ENCODE measurements at places on chromosomes 7 and 10.

DNA sequence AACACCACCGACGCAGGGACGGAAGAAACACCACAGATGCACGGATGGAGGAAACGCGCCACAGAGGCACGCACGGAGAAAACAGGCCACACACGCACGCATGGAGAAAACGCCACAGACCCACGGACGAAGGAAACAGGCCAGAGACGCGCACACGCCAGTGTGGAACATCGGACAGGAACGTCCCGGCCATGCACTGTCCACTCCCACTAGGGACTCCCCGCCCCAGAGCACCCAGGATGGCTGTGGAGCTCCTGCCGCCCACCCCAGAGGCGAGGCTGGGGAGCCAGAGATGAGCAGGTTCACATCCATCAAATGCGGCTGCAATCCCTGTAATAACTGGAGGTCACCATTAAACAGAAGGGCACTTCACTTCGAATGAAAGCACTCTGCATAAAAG is 17.3 kb downstream of the DIP2C start:
- no peak for DNase-seq

GRCh38 chr10:35971397-35971796 is 329.3 kb upstream of the FZD8 start:
- no peak for DNase-seq

- DNase-seq, result no peak
Measured at GRCh38 chr7:2441430-2442058, 34.7 kb downstream of the GRIFIN start.

- DNase-seq, result no peak
Measured at GRCh38 chr10:87547734-87548311, 43.1 kb downstream of the MINPP1 start.

DNA sequence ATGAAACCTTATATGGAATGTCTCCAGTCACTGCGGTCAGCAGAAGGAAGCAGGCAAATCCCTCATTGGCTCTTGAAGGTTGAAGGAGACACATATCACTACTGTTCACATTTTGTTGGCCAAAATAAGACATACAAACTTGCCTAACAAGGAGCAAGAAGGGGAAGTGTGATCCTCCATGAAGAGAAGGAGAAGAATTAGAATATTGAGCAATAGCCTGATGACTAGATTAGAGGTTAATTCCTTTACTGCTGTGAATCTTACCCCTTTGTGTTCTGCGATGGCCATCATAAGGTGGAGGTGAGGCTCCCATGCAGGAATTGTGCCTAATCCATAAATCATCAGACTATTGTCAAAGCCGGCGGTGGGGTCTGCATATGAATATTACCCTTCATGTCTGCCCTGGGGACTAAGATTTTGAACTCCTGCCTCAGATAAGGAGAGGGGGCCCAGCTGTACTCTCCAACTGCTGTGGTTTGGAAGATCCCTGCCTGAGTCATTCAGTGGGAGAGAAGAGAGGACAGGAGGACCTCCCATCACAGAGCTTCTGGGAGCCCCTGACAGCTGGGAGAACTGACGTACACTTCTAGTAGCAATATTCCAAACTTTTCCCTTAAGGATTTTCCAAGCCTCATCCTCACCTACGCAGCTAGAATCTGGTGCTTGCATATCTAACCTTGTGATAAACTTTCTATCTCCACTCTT is 398.5 kb downstream of the REEP3 start:
- DNase-seq, result no peak

DNA sequence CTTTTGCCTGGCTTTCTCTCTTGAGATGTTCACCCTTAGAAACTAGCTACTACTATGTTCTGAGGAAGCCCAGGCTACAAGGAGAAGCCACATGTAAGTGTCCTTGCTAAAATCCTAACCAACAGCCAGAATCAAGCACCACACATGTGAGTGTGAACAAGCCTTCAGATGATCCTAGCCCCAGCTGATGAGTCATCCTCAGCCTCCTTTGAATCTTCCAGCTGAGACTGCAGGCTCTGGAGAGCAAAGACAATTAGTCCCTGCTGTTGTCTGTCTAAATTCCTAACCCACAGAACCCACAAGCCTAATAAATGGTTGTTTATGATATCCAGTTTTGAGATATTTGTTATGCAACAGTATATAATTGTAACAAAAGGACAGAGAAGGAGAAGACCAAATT is 92.8 kb upstream of the TAC1 start:
- no peak for DNase-seq

- no peak for DNase-seq
Measured at GRCh38 chr7:149644754-149645153, 128.6 kb downstream of the ZNF467 start.

DNA sequence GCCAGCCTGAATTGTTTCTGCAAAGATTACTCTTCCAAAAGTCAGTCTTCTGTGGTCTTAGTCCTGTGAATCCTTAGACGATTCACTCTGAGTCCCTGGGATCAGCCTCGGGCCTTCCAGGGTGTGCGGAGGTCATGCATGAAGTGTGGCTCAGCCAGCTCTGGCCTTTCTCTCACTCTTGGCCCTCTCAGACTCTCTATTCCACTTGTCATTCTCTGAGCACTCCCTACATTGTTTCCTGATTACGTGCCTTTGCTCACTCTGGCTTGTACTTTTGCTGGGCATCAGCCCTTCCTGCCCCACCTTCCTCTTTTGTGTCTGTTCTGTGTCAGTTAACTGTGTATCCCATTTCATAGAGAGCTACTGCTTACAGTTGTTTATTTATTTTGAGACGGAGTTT is 36.0 kb downstream of the CCNY start:
- no peak for DNase-seq

GRCh38 chr7:80890426-80891258 is 28.2 kb downstream of the SEMA3C start:
- DNase-seq, result no peak

- no peak for DNase-seq
Measured at GRCh38 chr10:58547963-58548362, 35.3 kb downstream of the BICC1 start.

DNA sequence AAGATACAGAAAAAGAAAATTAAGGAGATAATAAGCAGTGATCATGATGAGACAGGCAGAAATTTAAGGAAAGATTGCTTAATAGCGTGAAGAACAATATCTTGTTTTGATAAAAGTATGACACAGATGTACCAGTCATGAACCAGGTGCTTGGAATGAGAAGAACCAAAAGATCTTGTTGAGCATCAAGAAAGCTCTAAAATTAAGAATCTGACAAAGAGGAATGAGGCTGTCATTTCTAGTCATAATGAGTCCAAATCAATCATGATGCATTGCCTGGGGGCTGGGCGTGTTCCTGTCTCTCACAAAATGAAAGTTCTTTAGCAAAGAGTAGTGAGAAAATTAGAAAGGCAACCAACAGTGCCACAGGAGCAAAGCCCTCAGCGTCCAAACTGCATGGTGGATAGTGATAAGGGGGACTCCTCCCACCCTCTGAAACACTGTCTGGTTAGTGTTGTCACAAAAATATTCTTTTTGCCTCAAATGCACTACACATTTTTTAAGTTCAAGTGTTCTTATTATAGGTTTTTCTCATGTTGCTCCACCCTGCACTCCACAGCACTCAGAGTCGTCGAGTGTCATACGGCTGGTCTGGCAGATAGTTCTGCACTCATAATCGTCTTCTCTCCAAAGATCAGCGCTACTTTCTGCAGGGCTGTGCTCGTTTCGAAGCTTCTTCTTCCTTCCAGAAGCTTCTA is 439.6 kb downstream of the TNS3 start:
- DNase-seq, result no peak

- no peak for DNase-seq
Measured at GRCh38 chr10:100184840-100185239, 989 bp downstream of the ERLIN1 start.

DNA sequence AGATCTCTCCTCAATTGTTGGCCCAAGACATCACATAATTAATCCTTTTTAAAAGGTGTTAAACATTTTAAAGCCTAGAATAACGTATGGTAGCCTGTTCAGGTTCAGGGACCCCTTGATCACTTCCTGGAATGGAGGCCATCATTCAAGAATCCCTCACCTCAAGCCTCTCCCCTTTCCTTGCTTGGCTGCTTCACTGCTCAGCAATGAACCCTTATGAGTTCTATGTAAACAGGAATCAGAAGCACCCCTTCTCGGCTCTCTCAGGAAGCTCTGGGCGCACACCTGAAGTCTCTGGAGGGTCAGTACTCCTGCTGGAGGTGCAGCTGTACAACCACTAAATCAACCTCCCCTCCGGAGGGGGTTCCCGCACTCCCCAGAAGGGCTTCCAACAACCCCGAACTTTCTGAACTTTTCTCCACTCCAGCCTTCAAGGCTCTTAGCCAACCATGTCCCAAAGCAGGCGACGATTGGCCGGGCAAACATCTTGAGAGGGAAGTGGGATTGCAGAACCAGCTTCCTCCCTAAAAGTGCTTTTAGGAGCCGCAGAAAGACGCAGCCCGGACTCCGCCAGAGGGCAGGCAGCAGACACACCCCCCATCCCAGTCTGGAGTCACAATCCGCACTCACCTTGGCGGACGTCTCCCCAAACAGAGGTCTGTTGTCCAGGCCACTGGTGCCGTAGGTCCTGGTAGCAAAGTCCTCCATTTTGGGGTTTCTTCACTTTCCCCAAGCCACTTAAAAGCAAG is 562 bp downstream of the TMEM243 start:
- peak; percentile 46 for DNase-seq

DNA sequence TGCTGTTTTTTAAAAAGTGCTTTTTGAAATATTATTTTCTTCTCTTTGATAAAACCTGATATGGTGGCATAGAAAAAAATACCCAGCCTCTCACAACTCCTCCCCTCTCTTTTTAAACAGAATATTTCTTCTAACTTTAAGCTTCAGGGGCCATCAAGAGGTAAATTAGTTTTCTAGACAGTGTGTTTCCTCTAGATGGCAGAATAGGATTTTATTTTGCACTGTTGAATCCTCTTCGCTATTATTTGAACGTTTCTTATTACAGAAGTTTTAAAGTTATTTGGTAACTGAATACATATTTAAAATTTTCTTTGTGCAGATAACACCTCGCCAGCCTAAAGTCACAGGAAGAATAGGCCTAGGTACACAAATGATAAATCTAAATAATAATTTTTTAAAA is 30.3 kb downstream of the ARL5B start:
- DNase-seq, result no peak

GRCh38 chr7:130099331-130099730 is 29.0 kb downstream of the KLHDC10 start:
- DNase-seq, result no peak

DNA sequence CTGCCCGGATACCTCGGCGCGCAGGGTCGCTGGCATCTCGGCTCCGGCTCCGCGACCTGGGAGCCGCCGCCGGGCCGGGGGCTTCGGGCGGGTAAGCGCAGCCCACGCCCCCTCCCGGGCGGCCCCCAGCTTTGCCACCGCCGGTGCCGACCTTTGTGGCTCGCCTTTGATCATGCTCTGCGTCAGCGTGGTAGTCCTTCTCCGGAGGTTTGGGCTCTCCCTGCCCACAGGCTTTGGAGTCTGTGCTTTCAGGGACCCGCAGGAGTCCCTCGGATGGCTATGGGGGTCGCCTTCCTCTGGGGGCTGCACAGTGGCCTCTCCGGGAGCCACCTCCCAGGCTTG is 7.3 kb downstream of the ATP6V1F start:
- no peak for DNase-seq

- DNase-seq, result no peak
Measured at GRCh38 chr10:8072211-8072610, 17.7 kb downstream of the GATA3 start.

DNA sequence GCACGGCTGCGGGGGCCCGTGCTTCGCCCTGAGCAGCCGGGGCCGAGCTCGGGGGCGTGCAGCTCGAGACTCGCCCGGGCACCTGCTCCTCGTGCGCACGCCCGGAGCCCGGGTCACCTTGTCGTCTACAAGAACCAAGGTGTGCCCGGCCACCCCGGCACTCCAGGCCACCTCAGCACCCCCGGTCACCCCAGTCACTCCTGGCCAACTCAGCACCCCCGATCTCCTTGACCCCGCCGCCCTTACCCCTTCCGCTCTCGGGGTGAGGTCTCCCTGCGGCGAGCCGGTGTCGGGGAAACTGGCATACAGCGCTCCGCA is 268 bp upstream of the IGFBP3 start:
- no peak for DNase-seq

DNA sequence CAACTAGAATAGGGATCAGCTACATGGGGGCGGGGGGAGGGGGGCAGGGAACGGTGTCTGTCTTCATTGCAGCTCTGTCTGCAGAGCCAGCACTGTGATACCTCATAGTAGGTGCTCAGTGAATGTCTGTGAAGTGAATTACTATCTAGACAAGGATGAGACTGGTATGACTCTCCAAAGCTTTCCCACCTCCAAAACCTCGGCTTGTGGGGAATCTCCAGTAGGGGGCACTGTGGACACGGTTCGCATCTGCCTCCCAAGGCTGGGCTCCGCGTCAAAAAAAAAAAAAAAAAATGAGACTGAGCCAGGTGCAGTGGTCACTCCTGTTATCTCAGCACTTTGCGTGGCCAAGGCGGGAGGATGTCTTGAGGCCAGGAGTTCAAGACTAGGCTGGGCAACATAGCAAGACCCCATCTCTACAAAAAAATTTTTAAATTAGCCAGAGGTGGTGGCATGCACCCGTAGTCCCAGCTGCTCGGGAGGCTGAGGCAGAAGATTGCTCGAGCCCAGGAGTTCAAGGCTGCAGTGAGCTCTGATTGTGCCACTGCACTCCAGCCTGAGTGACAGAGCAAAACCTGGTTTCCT is 9.6 kb downstream of the TRIM56 start:
- no peak for DNase-seq

DNA sequence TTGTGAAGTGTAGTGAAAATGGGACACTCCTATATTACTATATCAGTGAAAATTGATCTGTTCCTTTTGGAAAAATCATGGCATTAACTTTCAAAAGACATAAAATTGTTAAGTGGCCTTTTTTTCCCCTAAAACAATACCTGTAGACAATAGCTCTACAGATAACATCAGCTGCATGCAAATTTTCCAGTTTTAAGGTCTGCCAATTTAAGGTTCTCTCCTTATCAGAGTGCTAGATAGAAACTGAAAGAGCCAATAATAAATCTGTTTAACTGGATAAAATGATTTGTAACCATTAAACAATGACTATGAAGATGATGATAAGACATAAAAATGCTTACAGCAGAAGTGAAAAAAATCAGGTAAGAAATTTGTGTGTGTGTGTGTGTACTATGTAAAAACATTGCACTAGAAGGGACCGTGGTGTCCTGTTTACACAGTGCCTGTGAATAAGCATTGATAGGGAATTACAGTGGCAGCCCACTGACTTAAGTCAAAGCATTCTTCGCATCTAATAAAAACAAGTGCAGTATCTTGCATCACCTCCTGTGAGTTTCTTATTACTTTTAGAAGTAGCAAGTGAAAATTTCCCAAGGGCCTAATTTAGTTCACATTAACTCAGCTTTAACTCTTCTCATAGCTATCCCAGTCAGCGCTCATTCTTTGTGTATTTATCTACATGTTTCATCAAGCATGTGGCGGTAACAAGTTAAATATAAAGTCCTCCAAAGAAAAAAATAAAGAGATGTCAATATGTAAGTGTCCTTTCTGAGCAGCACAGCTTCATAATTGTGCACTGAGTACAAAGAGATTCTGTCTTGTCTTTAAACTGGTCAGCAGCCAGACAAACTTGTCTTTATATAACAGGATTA is 261.9 kb downstream of the ARL4A start:
- no peak for DNase-seq

- no peak for DNase-seq
Measured at GRCh38 chr7:32070406-32071360, at the start of gene PDE1C. Gene PDE1C, minus strand, starts transcription at chr7:32070407.

GRCh38 chr10:93718937-93719725 is 16.7 kb upstream of the FRA10AC1 start:
- no peak for DNase-seq

- DNase-seq, result no peak
Measured at GRCh38 chr10:110893559-110894179, 21.9 kb downstream of the PDCD4 start.

Measured in activated CD4-positive, CD25-positive, alpha-beta regulatory T cell treated with anti-CD3 and anti-CD28 coated beads, Interleukin-2, amount 50 U/mL, for 72 hours (primary cell).